ENCODE measurements at places on chromosomes 13 and 19. TPM values are rescaled to one million over a fixed set of nuclear protein-coding genes. Genes with fewer than 3 reads are reported as not detected.

DNA sequence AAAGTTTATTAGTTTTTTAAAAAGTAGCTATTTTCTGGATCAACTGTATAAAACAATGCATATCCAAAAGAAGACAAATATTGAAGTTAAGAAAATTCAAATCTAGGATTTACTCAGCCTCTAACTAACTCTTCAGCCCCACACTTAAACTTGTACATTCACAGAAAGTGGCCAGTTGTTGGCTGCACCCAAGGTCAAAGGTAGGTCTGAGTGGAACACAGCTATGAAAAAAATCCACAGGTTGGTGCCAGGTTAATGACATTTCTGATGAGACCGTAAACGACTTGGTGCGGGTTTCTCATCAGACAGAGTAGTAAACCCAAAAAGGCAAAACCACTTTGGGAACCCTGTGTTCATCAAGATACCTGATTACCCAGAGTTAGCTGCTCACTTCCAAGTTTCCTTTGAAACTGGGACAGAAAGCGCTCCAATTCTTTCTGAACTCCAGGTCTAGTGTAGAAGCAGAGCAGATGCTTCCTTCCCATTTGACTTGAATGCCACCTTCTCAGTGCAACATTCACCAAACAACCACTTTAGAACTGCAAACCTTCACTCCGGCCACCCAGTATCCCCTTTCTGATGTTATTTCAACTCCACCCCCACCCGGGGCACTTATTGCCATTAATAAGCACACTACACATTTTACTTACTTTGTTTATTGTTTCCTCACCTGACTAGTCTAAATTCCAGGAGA lies 208.3 kb upstream of the STARD13 start:
- DNase-seq, result no peak

DNA sequence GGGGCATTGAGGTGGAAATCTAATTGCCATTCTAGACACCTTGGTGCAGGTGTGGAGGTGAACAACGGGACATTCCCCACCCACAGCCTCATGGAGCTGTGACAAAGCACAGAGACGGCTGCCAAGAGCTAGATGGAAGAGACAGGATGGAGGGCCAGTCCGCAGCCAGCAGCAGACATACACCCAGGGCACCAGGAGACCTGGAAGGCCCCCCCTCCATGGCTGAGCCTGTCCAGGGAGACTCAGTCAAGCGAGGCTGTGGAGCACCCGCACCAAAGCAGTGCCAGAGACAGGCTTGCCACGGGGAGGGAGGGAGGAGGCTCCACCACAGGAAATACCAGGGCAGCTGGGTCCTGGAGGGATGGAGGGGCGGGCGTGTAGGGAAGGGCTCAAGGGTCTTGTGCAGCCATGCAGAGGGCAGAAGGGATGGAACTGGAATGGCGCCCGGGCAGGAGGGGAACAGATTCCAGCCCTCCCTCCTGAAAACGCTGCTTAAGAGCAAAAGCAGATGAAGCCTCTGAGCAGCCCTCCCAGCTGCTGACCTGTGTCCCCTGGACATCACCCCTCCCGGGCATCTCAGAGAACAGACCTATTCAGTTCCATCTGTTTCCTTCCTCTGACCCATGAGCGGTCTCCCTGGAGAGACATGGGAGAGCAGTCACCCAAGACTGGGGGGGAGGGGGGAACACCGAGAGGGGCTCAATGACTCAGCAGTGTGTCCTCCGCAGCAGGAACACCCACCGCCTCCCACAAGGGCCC lies 14.4 kb downstream of the EPS15L1 start:
- no peak for DNase-seq

FFAR2 gene
- 0.19 TPM for polyA plus RNA-seq

DNA sequence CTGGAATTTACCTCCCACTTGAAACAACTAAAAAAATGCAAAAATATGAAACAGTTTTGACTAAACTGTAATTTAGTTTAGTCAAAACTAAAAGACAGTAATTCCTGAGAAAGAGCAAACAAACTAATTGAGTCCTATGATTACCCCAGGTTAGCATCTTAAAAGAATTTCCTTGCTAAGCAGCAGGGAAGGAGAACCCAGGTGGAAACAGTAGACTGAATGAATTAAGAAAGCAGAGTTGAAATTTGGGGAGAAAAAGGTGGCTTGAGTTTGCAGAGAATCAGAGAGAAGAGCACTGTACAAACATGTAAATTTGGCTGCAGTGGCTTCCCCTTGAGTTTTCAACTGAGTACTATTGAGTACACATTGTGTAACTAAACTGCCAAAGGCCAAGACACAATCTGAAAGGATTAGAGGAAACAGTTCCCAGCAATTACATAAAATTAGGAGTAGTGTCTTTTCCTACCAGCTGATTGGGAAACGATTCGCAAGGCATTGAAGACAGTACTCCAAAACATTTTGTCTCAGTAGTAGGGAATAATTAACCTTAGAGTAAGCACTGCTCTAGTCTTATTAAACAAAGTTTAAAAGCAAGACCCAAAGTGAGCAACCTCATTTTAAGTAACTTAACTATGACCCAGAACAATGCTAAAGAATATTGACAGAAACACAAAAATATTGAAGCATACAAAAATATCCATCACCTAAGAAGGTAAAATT lies 820.5 kb downstream of the DACH1 start:
- no peak for DNase-seq

DNA sequence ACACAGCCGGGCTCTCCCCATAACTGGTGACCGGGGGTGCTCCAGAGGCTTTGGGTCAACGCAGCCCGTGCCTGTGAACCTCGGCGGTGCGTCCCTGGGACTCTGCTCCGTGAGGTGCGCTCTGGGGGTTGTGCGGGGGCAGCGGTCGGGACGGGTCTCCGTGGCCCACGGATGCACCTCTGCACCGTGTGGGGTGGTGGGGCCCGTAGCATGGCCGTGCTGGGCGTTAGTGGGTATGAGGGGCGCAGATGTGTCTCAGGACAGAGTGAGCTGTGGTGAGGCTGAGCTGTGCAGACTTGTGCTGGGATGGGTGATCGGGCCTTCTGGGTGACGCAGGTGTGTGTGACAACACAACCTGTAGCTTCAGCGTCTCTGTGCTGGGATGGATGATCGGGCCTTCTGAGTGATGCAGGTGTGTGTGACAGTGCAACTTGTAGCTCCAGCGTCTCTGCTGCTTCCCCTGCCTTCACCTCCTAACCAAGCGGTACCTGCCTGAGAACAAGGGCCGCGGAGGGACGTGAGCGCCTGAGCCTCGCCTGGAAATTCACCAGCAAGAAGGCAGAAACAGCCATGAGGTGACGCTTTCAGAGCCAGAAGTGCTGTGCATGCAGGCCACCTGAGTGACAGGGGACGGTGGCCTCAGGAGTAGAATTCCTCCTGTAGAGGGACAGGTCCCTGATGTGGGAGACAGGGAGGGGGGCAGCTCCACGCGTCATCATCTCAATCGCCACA lies 599 bp downstream of the ZNF331 start:
- no peak for DNase-seq

DNA sequence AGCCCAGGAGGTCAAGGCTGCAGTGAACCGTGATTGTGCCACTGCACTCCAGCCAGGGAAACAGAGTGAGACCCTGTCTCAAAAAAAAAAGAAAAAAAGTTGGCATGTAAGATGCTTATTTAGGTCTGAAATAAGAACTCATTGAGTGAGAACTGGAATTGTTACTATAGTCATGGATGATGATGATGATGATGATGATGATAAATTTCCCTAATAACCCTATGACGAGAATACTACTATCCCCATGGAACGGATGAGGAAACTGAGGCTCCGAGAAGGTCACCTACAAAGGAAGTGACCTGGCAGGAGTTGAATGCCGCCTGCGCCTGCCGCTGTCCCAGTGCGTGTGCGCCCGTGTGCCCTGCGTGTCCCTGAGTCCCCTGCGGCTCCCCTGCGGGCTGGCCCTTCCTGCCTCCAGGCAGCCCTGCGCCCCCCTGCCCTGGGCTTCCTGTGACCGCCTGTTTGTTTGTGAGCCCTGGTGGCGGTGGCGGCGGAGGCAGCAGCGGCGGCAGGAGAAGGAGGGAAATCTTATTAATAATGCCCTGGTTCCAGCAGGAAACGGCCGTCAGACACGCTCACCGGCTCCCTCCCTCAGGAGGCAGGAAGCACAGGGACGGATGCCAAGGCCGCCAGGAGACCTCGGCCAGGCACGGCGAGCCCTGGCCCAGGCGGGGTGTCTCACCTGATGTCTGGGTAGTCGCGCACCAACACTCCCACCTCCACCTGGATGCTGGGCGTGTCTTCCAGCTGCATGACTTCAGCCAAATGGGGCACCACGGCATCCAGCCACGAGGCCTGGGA lies 29.6 kb downstream of the EXOC3L2 start:
- DNase-seq, result no peak

- no peak for DNase-seq
Measured at GRCh38 chr13:72495681-72496080, 231.7 kb downstream of the MZT1 start.

GRCh38 chr19:8311461-8312260 lies 3.5 kb upstream of the CD320 start:
- no peak for DNase-seq

DNA sequence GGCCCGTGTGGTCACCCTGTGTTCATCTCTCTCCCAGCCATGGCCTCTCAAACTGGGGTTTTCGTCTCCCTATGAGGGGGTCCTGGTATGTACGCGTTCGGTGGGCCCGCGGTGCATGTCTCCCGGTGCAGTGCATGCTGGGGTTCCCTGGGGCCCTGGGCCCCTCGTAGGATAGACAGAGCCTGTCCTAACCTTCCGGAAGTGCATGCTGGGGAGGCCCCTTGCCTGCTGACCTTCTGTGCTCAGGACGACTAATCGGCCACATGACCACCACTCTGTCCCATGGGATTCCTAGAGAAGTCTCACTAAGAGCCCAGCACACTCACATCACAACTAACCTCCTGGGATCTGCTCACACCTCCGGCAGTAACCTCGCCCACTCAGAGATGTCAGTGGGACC lies 4.9 kb upstream of the USE1 start:
- DNase-seq, result no peak
